ENCODE measurements at places on chromosomes 16 and 17.

DNA sequence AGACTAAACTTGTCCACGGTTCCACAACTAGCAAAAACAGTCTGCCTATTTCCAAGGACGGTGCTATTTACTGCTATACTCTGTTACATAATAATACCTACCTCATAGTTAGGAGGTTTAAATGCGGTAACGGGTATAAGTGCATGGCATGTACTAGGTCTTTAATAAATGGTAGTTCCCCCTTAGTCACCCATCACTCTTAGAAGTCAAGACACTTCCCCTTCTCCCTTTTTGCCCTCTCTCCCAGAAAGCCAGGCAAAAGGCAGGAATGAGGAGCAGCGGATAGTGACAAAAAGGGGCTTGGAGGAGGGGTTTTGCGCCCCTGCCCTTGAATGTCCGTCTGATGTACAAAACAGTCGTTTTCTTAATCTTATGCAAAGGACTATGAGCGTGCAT lies 1.1 kb upstream of the LSM12 start:
- DNase-seq = no peak

DNA sequence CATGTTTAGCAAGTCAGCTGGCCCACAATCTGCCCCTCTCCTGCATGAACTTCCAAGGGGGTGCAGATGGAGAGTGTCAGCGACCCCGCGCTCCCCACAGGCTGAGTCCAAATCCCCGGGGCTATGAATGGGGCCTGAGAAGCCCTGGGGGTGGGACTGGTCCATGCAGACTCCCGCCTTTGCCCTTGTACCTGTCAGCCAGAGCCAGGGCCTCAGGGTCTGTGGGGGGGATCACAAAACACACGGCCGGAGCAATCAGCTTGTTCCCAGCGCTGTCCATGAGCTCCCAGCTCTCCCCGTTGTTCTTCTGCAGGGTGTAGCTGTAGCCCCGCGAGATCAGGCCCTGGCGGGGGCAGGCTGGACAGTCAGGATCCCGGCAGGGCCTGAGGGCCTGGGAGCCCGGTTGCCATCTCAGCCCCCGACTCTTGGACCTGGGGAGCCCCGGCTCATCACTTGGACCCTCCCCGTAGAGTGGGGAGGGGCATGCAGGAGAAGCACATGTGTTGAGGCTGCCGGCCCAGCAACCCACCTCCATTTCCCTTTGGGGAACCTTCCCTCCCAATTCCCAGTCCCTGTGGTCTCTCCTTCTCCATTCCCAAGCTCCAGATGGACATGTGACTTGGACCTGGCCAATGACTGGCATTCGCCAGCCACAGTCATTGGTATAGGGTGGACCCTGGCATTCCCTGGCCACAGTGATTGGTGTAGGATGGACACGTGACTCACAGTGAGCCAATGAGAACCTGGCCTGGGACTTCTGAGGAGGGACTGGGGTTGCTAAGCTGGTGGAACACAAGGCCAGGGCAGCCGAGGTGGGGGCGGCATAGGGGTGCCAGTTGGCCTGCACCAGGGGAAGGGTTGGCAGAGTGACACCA lies 42.4 kb downstream of the PPL start:
- DNase-seq = no peak

DNA sequence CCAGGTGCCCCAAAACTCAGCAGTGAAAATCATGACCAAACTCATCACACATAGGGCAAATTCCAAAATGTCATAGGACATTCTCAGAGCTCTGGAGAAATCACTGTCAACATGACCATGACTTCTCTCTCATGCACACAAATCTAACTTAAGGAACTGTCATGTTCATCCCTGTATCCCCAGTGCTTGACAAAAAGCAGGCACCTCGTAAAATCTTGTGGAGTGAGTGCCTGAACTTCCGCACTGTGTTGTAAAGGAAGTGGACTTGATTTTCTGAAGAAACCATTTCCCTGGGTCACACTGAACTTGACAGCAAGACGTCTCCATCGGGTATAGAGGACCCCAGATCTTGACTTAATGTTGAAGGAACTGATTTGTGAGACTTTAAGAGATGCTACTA lies 2.8 kb downstream of the KRT37 start:
- DNase-seq = no peak

DNA sequence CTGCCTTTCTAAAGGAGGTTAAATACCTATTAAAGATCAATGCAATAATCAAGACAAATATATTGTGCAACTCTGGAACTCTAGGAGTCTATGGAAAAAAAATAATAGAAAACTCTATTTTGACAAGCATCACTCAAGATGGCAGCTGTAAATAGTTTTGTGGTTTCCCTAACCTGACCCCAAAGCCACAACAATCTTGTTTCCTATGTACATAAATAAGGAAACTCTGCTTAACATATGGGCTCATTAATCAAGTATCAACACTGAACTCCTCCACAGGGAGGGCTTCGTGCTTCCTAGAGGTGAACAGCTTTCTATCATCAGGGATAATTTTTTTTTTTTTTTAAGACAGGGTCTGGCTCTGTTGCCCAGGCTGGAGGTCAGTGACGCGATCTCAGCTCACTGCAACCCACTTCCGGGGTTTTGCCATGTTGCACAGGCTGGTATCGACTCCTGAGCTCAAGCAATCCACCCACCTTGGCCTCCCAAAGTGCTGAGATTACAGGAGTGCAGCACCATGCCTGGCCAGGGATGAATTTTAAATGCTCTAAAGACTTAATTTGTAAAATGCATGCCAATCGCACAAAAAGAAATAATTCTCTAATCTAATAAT lies 42.5 kb downstream of the ARHGAP17 start:
- DNase-seq = no peak

DNA sequence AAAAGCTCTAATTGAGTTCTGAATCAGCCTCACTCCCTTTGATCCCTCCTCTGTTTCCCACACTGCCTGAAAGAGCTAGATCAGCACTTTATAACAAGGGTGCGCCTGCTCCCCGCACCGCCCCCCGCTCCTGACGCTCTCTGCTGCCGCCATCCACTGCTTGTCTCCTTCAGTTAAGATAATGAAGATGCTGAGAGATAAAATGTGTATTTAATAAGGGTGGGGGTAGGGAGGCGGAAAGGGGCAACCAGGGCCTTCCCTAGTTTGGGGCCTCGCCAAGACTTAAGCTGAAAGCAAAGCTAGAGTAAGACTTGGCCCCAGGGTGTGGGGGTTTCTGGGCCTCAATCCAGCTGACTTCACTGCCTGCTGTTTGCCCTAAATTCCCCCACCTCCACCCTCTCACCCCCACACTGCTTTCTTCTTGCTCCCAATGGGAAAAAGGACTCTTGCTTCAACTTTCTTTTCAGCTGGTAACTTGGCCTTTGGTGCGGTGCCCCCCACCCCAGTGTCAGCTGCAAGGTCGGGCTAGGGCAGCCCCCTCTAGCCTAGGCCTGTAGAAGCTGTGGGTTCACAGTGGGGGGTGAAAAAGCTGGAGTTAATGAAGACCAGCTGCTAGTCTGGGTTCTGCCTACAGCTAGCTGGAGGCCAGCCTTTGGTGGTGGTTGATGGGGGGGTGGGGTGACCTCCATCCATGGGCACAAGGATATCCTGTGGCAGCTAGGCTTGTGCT lies 1.8 kb upstream of the RARA start:
- DNase-seq = no peak
